ENCODE measurements at places on chromosomes 12 and 14.

DNA sequence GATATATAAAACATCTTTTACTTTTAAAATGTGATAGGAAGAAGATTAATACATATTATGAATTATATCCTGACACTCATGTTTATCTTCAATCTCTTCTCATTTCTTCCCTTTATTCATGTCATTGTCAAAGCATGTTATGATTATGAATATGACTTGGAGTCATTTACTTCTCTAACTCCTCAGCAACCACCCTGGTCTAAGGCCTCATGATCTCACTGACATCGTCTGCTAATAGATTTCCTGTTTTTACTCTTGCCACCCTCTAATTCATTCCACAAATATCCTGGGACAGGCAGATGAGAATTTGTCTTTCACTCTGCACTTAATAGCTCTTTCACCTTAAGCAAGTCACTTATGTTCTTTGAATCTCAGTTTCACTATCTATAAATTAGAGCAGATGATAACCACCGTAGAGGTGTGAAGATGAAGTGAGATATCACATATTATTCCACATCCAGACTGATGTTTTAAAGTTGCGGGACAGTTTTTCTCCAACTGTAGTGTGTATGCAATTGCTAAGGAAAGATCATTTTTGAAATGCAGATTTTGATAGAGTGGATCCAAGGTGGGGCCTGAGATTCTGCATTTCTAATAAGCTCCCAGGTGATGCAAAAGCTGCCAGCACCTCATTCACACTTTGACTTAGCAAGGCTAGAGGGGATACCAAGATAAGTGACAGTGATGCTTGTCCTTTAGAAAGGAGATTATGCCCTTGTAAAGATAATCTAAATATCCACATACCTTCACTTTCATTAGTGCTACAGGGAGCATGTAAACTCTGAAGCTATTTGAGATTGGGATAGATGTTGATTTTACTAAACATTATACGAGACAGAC is 3.3 kb upstream of the IAPP start:
- no peak for DNase-seq

DNA sequence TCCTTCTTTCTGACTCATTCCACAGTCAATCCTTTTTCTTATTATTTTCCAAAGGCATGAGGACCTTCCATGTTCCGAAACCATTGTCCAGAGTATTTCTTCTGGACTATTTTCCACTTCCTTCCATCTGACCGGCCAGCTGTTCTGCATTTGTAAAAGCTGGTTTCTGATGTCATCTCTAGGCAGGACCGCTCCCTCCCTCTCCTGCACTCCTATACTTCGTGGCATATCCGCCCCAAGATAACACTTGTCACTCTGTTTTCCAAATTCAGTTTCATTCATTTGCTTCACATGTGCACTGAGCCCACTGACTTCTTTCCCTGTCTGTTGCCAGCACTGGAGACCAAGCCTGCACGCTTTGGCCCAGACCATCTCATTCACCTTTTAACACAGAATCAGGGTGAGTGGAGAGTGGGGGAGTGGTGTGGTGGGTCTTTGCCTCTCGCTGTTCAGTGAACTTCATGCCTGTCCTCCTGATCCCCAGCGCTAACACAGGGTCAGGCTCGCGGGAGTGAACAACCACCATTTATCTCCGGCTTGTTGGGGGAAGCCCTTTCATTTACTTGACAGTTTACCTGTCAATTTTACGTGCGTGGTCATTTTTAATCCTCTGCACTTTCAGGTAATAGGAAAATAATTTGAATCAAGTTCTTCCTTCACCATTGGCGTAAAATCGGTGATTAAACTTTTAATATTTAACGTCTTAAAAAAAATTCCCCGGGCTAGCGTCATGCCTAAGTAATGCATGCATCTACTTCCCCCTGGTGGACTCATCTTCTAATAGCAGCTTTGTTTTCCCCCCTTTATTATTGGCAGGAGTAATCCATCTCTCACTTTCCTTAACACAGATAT is 52.5 kb downstream of the C12orf75 start:
- no peak for DNase-seq

GRCh38 chr12:77724367-77724957 is 106.2 kb upstream of the NAV3 start:
- DNase-seq, result no peak

GRCh38 chr12:60148109-60148508 is 552.3 kb downstream of the SLC16A7 start:
- DNase-seq, result no peak

DNA sequence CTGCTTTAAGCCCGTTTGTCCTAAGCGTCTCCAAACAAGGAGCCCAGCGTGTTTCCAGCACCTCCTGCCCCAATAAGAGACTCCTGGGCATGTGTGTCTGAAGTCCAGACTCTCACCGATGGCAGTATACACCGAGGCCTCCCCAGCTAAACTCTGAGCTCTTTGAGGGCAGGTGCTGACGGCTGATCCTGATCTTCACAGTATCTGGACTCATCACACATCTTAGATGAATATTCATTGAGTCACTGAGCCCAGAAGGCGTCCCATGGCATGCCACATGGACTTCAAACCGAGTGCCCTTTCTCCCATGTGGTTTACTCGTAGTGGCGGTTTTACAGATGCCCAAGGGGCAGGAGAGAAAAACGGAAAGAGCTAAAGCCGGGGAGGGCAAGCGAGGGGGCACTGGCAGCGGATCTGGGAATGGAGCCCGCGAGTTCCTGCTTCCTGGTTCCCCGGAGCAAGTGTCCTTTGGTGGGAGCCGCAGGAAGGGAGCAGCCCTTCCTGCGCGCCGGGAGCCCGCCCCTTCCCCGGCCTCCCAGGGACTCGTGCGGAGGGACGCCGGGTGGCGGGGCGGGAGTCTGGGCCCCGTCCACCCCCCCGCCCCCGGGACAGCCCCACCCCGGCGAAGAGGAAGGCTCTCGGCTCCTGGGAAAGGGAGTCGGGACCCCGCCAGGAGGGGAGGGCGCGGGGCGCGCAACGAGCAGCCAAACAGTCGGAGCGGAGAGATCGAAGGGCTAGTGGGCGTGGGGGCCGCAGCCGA is 585 bp upstream of the TEAD4 start:
- no peak for DNase-seq

DNA sequence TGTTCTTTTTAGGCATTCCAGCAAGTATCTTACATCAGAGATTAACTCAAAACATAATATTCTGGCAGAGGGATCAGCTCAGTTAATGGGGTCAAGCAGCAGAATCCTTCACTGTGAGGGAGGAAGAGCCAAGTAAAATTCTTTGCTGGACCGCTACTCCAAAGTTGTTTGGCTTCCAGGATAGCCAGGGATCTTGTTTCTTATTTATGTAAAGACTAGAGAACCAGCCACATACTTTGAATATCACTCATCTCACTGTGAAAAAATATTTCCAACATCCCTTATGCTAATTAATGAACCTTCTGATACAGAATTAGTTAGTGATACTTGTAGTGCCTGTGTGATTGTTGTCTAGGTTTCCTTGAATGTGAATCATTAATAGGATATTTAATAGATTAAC is 94.2 kb downstream of the PLEKHA5 start:
- no peak for DNase-seq

DNA sequence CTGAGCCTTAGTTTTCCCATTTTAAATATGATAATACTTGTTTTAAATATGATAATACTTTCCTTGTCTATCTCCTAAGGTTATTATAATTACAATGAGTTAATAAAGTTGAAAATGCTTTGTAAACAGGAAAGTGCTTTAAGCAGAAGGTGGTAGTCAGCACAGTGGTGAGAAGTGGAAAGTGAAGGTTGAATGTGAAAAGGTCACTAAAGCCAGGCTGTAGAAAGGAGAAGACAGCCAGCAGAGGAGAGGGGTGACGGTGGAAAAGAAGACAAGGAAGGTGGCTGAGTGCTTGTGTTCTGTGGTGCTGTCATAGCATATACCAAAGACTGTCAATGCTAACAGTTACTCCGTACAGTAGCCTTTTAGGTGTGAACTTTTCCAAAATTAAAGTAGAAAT is 117.8 kb downstream of the ESR2 start:
- no peak for DNase-seq

DNA sequence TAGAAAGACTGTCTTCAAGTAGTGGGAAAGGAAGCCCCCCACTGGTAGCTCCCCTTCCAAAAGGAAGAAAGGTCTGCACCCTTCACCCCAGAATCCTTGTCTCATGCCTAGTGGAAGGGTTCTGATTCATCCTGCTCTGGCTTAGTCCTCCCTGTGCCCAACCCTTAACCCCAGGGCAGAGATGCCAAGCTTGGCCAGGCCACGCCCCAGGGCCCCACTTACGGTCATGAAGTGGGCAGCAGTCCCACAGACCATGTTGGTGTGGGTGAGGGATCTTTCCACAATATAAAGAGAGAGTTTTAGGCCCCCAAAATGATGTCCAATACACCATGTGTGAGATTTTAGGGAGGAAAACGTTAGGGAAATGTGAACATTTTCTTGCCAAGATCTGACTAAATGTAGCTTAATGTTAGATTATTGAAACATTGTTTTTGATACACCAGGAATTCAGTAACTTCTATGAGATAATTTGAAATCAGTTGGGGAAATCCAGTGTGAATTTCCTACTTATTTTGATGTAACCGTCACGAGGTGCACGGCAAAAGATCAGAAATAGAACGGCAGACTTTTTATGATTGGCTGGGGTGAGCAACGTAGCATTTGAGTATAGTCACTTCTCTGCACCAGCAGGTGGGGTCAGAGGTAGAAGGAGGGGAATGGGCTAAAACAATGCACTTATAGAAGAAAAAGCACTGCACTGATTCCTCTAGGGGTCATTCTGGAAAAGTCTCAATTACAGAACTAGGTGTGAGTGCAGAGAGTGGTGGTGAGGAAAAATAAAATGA is 8.2 kb upstream of the SSPN start:
- no peak for DNase-seq

DNA sequence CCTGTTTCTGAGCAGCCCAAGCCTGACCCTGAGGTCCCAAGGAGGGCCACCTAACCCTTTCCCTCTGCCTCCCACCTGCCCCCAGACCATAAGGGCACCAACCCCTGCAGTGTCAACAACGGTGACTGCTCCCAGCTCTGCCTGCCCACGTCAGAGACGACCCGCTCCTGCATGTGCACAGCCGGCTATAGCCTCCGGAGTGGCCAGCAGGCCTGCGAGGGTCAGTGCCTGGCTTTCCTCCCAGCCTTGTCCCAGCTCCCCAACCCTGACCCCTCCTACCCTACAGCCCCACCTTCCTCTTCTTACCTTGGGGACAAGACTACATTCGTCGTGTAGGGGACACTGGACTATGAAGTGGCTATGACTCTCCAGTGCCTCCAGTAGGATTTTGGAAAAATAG is 33.7 kb upstream of the LRP1-AS start:
- DNase-seq, result no peak

DNA sequence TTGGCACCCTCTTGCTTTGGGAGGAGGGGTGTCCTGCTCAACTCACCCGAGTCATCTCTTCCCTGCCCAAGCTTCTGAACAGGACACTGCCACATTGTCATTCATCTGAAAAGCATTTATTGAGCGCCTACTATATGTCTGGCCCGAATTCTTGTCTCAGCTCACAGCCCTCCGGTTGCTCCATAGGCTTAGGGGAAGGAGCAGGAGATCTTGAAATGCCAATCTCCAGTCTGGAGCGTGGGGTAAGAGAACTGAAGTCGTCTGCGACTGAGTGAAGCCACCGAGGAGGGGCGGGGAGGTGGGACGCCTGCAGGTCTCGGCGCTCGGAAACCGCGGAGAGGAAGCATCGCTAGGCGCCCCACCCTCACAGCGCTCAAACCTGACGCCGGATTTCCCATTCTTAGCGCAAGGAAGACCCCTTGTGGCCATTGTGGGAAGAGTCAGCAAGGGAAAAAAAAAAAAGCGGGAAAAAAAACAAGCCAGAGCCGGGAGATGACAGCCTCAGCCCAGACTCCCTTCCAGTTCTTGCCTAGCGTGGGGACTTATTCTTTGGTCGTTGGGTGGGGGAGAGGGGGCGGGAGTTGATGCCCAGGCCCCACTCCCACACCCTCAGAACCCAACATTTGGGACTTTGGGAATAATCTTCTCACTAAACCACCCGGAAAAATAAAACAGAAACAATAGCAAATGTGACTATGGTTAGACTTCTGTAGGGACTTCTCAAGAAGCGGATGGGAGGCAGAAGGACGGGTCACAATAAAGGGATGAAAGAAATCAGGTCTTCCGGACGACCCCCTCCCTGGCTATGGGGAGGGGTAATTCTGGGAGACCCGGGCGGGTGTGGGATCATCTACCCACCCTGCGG is 28.2 kb upstream of the SMUG1 start:
- peak; percentile 83 for DNase-seq

- no peak for DNase-seq
Observed at GRCh38 chr12:9326085-9326484, 117.9 kb upstream of the PZP start.

- no peak for DNase-seq
Observed at GRCh38 chr12:125346362-125346761, 281.1 kb downstream of the AACS start.

DNA sequence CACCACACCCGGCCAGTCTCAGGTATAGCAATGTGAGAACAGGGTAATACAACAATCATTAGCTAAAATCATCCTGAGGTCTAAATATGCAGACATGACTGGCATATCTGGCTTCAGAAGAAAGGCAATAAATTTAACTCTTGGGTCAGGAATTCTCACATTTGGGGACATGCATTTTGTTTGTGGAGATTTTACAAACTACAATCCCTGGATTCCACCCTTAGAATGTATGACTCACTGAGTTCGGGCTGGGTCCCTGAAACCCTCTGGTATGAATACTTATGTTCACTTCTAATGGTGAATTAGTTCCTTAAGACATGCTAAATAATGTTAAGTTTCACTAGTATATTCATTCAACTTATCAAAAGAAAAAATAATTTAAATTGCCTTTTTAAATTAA is 98.9 kb upstream of the HMGA2 start:
- DNase-seq, result no peak

- no peak for DNase-seq
Observed at GRCh38 chr14:63562405-63562804, 19.2 kb upstream of the PPP2R5E start.
